ENCODE measurements at places on chromosomes 1 and 21.
A peak's percentile ranks its signal among the peaks of the same experiment; 100 is the strongest.

GRCh38 chr1:42424201-42424600 is 31.6 kb downstream of the ZMYND12 start:
- no peak for DNase-seq

GRCh38 chr1:5971471-5972197 is 20.6 kb downstream of the NPHP4 start:
- no peak for DNase-seq

GRCh38 chr1:222844411-222844779 is 29.6 kb downstream of the DISP1 start:
- DNase-seq, result no peak

- DNase-seq, result no peak
These were observed 559.9 kb downstream of the PLPP3 start for GRCh38 chr1:56019472-56019871.

DNA sequence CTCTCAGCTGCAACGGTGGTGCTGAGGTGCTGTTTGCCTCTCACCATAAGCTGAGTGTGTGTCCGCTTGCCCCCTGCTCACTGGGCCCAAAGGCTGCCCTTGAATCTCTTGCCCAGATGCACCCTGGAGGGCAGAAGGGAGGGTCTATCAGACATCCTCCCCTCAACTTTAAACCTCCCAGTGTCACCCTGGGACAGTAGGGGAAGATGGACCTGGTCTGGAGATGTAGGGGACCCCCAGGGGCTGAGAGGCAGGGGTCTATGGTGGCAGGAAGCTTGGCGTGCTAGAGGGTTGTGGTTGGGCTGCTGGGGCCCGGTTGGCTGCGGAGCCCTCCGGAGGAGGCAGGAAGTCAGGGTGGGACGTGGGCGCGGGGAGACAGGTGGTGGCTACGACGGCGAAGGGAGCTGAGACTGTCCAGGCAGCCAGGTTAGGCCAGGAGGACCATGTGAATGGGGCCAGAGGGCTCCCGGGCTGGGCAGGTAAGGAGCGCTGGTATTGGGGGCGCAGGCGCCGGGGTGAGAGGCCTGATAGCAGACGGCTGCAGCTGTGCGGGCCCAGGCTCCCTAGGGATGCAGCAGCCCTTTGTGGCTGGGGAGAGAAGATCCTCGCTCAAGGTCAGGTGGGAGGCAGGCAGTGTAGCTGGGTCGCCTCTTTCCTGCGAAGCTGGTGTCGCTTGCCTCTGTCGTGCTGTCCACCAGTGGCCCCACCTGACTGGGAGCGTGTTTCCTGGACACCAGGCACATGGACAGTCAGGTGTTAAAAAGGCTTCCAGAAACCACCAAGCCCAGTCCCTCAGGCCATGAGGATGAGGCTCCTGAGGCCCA is at the start of gene LCK:
TSS of gene LCK (plus strand) at position 373 of the 824 bp plus-strand sequence. CDS start 23,065 bp downstream, outside the sequence.
- peak; percentile 35 for DNase-seq

GRCh38 chr1:184267747-184268146 is 119.1 kb upstream of the C1orf21 start:
- DNase-seq, result no peak

DNA sequence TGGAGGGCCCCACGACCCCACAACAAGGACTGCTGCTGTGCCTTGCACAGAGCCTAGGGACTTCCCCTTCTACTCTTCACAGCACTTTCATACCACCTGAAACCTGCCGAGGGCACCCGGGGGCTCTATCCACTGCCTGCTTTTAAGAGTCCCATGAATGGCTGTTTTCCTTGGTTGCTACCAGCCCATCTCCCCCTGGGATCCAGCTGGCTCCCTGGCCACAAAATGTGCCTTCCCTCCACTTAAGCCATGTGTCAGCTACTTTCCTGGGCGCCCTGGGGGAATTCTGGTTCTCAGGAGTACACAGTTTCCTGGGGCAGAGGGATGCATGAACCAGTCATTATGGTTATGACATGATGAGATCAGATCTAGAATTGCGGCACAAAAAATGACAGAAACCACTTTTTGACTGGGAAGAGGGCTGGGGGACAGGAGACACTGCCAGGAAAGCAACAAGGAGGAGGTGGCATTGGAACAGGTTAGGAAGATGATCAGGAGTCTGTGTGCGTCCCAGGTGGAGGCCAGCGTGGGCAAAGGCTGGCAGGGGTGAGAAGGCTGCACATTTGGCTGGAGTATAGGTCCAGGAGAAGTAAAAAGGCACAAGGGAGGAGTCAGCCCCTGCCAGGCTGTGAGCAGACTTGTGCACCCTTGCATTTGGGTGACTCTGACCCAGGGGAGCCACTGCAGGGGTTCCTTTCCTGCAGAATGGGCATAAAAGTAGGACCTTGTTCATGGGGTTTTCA is 3.2 kb upstream of the TNFRSF8 start:
- DNase-seq, result no peak

- DNase-seq, result no peak
These were observed 930 bp downstream of the ARHGEF10L start for GRCh38 chr1:17540255-17541001.

DNA sequence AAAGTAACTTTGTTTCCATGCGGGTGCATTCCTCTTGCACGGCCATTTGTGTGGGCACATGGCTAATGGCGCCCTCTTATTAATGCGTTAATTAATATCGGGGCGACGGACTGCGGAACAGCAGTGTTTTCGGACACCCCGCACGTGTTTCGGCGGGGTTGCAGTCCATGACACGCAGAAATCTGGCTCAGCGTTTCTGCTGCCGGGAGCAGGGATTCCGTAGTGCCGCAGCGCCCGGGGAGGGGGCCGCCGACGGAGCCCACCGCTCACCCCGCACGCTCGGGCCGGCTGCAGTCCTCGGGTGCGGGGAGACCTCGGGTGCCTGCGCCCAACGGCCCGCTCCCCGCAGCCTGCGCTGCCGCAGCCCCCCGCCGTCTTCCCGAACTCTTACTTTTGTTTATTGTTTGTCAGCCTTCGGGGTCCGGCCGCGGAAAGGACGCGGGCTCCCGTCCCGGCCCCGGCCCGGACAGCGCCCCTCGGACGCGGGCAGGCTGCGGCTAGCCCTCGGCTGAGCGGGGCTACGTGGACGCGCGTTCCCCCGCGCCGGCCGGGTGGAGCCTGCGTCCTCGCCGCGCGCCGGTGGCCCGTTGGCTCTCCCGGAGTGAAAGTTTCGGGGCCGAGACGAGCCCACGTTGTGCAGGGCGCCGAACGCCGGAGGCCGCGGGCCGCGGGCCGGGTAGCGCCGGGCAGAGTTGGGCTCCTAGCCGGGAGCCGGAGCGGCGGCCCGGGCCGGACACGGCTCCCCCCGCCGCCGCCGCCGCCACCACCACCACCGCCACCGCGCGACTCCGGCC is 849 bp downstream of the NFIA start:
- DNase-seq, result peak; percentile 7

- DNase-seq, result no peak
These were observed 37.5 kb upstream of the QSOX1 start for GRCh38 chr1:180116964-180117763.

Data from stimulated activated CD4-positive, alpha-beta T cell treated with anti-CD3 and anti-CD28 coated beads, TNF-alpha, amount 100 ng/mL, for 4 hours (primary cell).